AG04449 (cell line): ENCODE measurements at places on chromosomes 1 and 21.

DNA sequence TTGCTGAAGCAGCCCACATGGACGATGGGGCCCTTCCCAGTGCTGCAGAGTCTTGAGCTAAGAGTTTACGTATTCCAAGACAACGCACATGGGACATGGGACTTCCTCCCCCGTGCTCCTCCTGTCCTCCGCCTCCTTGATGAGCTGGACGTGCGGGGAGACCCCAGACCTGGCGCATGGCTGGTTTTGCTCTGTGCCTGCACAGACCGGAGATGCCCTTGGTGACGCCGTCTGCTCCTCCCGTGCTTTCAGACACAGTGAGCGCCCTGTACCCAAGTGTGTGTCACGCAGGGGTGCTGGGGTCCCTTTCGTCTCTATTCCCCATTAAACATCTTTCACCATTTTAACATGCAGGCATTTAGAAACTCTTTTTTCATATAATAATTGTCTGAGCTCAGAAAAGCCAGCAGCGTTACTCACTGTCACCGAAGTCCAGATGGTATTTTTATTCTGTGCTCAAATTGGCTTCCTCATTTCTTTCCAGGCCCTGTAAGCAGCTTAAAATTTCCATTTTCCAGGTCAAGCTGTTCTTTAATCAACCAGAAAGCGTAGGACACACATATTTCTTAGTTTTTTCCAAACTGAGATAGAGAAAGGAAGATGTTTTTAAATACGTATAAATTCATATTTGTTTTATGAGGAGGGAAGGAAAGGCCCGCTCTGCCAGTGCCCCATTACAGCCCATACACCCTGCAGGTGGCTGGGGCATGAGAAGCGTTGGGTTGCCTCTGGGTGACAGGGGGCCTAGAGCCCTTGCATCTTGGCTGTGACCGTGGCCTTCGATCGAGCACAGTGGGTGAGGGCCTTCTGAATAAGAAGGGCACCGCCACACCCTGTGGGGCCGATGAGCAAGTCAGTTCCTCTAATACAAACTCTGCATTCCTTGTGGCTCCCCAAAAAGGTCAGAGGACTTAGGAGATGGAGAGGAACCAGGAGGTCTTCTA is 17.9 kb upstream of the ZBTB21 start:
- DNase-seq = no peak

DNA sequence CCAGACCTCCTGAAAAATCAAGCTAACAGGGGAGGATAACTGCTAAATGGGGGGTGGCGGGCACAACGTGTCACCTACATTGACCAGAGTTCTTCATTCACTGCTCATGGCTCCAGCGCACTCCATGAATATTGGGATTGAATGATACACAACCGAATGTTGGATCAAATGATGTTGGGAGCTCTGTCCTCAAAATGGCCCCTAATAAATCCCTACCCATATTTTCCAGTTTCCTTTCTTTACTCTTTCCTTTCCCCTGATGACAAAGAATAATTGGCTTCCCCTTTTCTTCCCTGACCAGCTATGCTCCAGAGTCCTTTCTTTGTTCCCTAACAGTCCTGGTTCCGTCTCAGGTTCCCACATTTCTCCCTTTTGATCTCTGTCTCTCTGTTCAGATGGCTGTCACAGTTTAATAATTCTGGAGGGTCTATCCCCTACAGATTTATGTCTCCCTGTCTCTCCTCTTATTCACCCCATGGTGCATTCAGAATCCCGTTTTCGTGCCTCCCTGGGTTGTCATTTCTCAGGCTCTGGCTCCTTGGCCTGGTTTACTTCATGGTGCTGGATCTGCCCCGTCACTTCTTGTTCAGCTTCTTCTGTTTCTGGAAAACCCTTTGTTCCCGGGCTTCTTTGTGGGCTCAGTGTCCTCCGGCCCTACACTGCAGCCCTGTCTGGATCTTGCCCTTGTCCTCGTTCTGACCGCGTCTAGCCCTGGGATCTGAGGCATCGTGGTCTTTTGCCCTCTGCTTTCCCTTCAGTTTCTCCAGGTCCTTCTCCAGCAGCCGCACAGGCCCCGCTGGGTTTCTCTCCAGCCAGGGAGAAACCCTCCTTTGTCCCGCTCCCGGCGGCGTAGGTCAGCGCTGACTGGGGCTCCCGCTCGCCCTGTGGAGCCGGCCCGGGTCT is 78.3 kb downstream of the NDUFS5 start:
- DNase-seq = no peak

GRCh38 chr1:154190550-154190949 is 1.4 kb downstream of the TPM3 start:
- DNase-seq = no peak

DNA sequence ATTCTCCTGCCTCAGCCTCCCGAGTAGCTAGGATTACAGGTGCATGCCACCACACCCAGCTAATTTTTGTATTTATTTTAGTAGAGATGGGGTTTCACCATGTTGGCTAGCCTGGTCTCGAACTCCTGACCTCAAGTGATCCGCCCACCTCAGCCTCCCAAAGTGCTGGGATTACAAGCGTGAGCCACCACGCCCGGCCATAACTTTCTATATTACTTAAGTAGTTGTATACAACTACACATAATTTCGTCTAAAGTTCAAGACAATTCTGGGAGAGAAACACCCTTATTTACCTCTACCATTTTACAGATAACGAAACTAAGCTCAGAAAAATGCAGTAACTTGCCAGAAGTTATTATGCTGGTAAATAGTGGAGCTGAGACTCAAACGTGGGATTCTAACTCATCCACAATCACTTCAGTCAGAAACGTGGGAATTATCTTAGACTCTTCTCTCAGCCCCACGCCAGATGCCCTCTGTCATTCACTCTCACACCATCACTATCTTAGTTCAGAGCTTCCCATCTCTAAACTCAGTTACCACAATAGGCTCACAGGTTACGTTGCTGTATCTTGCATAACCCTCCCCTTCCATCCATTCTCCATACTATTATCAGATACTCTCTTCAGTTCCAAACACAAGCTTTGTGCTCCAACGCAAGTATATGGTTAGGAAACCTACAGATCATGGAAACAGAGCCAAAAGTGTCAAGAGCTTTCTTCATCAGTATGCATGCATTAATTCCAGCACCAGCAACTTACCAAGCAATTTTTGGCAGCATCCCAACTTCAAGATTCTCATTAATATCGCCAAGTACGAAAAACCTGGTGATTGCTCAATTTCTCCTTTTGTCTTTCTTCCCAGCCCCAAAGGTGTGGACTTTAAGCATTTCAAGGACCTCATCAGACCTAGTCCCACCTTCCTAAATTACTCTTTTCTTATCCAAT is 69.3 kb downstream of the RERE start:
- DNase-seq = no peak

DNA sequence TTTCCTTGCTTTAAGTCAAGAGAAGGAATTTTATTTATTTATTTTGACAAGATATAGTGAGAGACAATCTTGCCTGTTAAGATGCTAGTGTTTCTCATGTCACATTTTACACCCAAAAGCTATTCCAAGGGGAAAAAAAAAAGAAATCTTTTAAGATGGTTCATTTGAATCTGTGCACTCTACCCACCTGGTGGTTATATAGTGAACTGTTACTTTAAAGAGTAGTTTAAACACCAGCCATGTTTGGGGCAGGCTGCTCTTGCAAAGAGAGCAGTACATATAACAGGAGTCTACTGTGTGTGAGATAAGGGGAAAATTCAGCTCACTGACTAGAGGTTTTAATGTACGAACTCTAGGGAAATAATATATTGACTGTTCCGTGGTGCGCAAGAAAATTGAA is 3.3 kb upstream of the ELAVL4 start:
- DNase-seq = no peak

DNA sequence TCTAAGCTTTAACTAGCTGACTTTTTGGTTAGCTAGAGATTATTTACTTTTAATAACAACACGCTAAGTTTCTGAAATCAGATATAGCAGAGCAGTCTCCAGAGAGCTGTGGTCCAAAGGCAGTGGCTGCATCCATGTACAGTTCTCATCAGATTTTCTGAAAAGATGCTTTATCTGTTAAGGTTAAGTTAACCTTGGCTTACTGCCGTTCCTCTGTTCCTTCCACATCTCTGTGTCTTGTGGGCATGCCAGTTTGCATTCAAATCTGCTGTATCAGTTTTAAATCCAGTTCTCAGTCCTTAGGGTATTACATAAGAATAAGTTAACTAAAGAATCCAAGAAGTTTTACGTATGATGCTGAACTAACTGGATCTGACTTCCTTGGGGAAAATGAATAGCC is 46.8 kb downstream of the SPATA46 start:
- DNase-seq = no peak

DNA sequence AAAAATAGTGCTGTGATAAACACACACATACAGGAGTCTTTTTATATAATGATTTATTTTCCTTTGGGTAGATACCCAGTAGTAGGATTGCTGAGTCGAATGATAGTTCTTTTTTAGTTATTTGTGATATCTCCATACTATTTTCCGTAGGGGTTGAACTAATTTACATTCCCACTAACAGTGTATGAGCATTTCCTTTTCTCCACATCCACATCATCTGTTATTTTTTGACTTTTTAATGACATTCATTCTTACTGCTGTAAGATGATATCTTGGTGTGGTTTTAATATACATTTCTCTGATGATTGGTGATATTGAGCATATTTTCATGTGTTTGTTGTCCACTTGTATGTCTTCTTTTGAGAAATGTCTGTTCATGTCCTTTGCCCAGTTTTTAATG is 78.3 kb downstream of the NIBAN1 start:
- DNase-seq = no peak

DNA sequence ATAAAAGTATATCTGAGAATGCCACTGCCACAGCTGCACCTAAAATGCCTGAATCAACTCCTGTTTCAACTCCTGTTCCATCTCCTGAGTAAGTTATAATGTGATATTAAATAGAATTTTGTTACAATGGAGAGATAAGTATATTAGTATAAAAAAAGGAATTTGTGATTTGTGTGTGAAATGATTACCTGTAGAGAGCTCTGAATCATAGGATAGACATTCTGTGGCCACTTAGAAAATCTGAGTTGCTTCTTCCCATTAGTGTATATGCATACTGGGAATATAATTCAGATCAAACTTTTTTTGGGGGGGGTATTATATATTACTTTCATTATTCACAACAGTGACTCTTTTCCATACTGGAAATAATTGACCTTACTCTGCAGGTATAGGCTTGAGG is 52.9 kb downstream of the SUCO start:
- no peak for DNase-seq

- no peak for DNase-seq
Measured at GRCh38 chr1:25197982-25198662, 34.2 kb downstream of the SYF2 start.

DNA sequence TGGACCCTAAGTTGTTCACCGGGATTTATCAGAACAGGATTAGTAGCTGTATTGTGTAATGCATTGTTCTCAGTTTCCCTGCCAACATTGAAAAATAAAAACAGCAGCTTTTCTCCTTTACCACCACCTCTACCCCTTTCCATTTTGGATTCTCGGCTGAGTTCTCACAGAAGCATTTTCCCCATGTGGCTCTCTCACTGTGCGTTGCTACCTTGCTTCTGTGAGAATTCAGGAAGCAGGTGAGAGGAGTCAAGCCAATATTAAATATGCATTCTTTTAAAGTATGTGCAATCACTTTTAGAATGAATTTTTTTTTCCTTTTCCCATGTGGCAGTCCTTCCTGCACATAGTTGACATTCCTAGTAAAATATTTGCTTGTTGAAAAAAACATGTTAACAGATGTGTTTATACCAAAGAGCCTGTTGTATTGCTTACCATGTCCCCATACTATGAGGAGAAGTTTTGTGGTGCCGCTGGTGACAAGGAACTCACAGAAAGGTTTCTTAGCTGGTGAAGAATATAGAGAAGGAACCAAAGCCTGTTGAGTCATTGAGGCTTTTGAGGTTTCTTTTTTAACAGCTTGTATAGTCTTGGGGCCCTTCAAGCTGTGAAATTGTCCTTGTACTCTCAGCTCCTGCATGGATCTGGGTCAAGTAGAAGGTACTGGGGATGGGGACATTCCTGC is 3.9 kb upstream of the OLFML3 start:
- no peak for DNase-seq

GRCh38 chr1:92931691-92932090 is 29.6 kb downstream of the DIPK1A start:
- DNase-seq = no peak

- DNase-seq = no peak
Measured at GRCh38 chr1:226991920-226992319, 51.8 kb downstream of the COQ8A start.

DNA sequence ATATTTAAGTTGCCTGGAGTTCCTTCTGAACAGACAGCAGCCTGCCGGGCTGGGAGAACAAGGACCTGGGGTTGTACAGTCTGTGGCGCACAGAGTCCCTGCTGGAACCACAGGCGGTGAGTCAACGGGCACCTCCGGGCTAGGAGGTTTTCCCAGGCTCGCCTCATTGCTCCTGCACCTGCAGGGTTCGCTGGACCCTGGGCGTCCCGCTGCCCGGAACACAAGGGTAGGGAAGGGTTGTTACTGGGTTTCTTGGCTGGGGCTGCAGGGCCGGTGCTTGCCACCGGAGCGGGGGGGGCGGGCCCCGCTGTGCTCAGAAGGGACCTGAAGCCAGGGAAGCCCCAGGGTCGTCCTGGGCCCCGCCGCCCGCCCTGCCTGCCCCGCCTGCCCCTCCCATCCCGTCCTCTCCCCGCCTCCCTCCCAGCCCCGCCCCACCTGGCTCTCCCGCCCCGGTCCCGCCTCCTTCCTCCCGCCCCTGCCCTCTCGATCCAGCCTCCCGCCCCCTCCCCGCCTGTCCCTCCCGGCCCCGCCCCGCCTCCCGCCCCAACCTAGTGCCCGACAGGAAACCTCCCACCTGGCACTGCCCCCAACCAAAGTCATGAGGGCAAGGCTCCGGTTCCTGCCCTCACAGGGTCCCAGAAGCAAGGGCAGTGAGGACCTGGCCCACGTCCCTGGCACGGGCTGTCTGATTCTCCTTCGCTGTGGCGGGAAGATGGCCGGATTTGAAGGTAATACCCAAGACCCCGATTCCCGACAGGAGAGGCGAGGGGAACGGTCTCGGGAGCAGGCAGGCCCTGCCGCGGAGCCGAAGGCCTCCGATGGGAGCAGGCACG is 6.8 kb downstream of the JMJD4 start:
- DNase-seq = no peak
